ENCODE measurements at places on chromosomes 11 and 22.

GRCh38 chr11:692824-693414 is 2.1 kb downstream of the DEAF1 start:
- no peak overlapping the region for H3K27ac ChIP-seq
- H3K36me3 ChIP-seq, result peaks cover 23% of the 10 kb centered on the region
- no peak for DNase-seq

DNA sequence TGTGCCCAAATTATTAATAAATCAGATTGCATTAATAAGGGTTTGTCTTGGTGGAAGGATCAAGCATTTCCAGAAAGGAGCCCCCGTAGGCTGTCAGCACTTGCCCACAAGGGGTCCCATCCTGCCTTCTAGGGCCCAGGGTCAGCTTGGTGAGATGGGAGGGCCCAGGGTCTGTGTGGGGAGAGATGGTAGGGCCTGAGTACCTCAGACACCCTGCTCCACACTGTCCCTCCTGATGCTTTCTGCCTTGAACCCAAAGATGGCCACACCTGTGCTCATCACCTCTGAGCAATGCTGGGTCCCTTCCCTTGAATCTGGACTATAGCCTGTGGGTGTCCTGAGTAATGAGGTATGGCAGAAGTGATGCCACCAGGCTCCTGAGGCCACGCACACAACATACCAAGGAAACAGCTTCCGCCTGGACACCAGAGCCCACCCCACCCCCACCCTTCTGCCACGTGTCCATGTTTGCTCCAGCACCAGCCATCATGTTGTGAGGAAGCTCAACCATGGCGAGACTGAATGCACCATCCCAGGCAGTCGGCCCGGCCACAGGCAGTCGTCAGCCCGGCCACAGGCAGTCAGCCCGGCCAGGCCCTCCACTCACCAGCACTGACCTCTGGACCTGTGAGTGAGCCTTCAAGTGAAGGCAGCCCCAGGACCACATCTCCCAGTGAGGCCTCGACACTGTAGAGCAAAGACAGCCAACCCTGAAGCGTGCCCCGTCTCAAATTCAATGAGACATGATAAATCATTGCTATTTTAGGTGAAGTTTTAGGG is 6.8 kb downstream of the BET1L start:
- no peaks in the 10 kb centered on the region for H3K4me1 ChIP-seq
- H3K36me3 ChIP-seq, result peaks cover 9% of the 10 kb centered on the region
- no peak overlapping the region for H3K4me3 ChIP-seq

DNA sequence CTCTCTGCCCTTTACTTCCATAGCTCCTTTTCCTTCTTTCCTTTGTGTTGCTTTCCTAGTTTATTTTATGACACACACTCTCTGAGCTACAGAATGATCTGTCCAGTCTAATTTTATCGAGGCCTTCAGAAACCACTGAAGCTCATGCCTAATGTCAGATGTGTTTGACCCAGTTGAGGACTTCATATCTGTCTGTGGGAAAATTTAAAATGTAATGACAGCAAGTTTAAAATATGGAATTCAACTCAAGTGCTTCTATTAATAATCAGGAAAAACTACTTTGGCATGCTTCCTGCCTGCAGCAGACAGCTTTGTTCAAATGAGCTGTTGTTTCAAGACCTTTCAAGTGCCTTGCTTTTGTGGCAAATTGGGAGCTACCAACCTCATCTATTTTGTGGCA is 261.8 kb upstream of the MTNR1B start:
- H3K4me1 ChIP-seq, result peaks cover 6% of the 10 kb centered on the region
- H3K27me3 ChIP-seq, result no peaks in the 10 kb centered on the region
- H3K4me3 ChIP-seq, result no peak overlapping the region
- DNase-seq, result no peak
- H3K27ac ChIP-seq, result no peak overlapping the region

- peaks cover 18% of the 10 kb centered on the region for H3K4me1 ChIP-seq
- H3K27ac ChIP-seq, result no peak overlapping the region
- no peaks in the 10 kb centered on the region for H3K36me3 ChIP-seq
- H3K27me3 ChIP-seq, result no peaks in the 10 kb centered on the region
Observed at GRCh38 chr11:45995342-45995734, 72.9 kb downstream of the LARGE2 start.

DNA sequence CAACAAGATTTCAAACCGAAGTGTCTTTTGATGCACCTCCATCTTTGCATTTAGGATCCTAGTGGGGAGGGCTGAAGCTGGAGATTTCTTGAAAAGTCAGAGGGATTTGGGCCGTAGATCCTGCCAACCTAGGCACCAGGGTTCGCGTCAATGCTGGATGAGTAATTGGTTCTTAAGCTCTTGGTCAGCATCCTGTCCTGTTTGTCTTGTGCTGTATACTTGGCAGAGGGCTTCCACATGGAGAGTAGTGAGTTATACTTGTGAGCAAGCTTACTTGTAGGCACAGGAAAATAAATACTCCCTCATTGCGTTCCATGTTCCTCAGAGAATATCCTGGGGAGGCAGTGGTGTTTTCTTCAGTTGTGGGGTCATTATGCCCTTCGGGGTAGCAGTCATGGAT is 12.6 kb downstream of the INSC start:
- no peaks in the 10 kb centered on the region for H3K36me3 ChIP-seq
- no peak for DNase-seq
- H3K27me3 ChIP-seq, result no peaks in the 10 kb centered on the region

DNA sequence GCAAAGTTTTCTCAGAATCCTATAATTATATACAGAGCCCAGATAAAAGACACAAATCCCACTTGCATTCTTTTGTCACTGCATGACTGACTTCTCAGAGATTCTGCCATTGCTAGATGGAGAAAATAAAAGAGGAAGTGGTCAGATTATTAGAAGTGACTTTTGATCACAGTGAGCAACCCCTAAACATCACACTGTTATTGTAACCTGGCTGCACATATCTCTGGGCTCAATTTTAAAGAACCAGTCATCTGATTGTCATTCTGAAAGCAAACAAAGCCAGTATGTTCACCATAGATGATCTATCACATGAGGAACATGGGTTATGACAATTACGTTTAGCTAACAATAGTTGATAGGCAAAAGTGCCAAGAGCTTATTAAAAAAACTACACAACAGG is 47.8 kb downstream of the COPB1 start:
- H3K36me3 ChIP-seq, result peaks cover 5% of the 10 kb centered on the region
- no peaks in the 10 kb centered on the region for H3K27me3 ChIP-seq
- no peak overlapping the region for H3K4me3 ChIP-seq
- no peaks in the 10 kb centered on the region for H3K4me1 ChIP-seq
- H3K27ac ChIP-seq, result no peak overlapping the region

GRCh38 chr11:129698212-129698611 is 117.4 kb upstream of the TMEM45B start:
- no peak overlapping the region for H3K27ac ChIP-seq
- H3K4me1 ChIP-seq, result no peaks in the 10 kb centered on the region
- DNase-seq, result no peak
- no peaks in the 10 kb centered on the region for H3K27me3 ChIP-seq
- H3K4me3 ChIP-seq, result no peak overlapping the region

DNA sequence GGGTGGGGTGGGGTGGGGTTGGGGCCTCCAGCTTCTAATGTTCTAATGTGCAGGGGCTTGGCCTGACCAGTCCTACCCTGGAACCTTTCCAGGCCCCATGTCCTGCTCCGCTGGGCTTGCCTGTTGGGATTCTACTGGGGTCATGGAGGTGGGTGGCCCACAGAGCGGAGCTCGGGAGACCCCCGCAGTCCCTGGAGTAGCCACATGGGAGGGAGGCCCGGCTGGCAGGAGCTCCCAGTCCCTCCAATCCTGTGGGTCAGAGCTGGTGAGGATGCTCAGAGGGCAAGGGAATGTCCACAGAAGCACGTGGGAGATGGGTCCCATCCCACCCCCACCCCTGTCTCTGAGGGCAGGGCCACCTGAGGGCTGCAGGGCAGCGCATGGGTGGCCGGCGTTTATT is 2.9 kb downstream of the SEPTIN5 start:
- H3K27me3 ChIP-seq, result peaks cover 30% of the 10 kb centered on the region
- peaks cover 18% of the 10 kb centered on the region for H3K36me3 ChIP-seq
- H3K4me1 ChIP-seq, result peaks cover 2% of the 10 kb centered on the region
- no peak for DNase-seq
- no peak overlapping the region for H3K27ac ChIP-seq
- H3K4me3 ChIP-seq, result 0 out of 2 replicates have a peak overlapping the region, but pooled peaks have one; percentile 38

- no peak within 1 kb of the TSS for H3K27ac ChIP-seq
- H3K4me1 ChIP-seq, result peaks cover 12% of the 10 kb centered on the region
- H3K36me3 ChIP-seq, result peaks cover 12% of the 10 kb centered on the region
- H3K4me3 ChIP-seq, result peak within 1 kb of the TSS; percentile 82
- peak; percentile 87 for DNase-seq
- no peaks in the 10 kb centered on the region for H3K27me3 ChIP-seq
Observed at GRCh38 chr22:44752285-44753188, at the start of gene ARHGAP8. Gene ARHGAP8, plus strand, starts transcription at chr22:44752575. Its CDS starts 33,953 bp downstream, at chr22:44786528.

DNA sequence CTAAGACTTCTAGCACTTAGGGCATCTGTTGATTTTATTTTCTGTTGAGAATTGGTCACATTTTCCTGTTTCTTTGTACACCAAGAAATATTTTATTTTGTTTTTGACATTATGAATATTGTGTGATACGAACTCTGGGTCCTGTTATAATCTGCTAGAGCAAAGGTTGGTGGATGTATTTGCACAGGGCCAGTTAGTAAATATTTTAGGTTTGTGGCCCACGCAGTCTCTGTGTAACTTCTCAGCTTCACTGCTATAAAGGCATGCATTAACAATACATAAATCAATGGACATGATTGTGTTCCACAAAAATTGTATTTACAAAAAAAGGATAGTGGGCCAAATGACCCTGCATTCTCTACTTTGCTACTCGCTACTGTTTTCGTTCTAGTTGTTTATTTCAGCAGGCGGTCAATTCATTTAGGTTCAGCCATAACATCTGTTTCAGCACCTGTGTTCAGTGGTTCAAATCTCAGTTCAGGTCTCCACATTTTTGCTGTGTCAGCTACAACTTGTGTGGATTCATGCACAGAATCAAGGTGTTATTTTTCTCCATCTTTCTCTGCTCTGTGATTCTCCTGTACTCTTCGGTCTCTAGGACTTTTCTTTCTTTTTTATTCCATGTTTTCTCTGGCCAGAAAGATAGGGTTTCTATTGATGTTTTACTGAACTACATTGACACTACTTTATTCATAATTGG is 786.2 kb downstream of the ETS1 start:
- no peak overlapping the region for H3K27ac ChIP-seq
- H3K36me3 ChIP-seq, result peaks cover 6% of the 10 kb centered on the region
- no peak overlapping the region for H3K4me3 ChIP-seq
- no peaks in the 10 kb centered on the region for H3K4me1 ChIP-seq
- H3K27me3 ChIP-seq, result no peaks in the 10 kb centered on the region

DNA sequence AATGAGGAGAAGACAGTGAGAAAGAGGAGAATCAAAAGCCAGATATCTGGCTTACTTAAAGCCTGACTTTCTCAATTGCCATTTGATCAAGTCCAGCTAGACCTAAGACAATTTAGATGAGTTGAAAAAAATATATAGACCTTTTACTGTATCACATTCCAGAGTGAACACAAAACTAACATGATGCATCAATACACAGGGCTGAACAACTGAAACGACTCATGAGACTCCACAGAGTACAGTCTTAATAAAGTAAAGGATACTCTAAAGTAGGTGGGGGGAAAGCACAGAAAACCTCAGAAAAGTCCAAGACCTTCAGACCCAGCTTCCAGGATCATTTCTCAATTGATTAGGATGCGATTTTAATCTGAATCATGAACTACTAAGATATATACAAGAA is 95.3 kb upstream of the OR9G4 start:
- H3K36me3 ChIP-seq, result no peaks in the 10 kb centered on the region
- H3K27ac ChIP-seq, result no peak overlapping the region
- H3K4me3 ChIP-seq, result no peak overlapping the region
- H3K4me1 ChIP-seq, result no peaks in the 10 kb centered on the region
- DNase-seq, result no peak
- H3K27me3 ChIP-seq, result no peaks in the 10 kb centered on the region

DNA sequence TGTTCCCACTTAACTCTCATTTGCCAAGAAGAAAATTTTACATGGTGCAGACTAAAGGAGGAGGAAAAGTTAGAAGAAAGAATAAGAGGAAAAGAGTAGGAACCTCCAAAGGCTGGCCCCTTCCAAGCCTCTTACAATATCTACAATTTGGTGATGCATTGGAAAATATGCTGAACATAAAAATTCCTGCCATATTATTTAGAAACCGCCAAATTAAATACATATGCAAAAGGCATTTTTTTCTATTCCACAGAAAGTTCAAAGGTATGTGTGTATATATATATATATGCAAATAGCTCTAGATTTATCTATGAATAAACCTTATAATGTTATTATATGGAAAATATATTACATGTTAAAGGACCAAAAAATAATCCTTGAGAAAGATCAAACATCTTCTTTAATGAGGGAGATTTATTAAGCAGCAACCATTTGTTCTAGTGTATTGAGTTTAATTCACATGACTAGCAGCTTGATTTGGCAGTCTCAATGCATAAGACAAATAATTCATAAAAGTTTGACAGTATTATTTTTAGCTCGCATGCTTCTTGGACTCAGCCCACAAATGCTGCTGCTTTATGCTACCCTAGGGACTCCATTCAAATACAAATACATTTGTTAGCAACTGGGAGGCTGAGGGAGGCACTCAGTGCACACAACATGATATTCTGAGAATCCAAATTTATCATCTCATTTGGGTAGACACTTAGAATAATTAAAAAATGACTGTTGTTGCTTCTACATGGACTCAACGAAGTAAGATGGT is 184.9 kb downstream of the SBF2 start:
- H3K27me3 ChIP-seq, result no peaks in the 10 kb centered on the region
- no peak for DNase-seq
- no peak overlapping the region for H3K27ac ChIP-seq
- H3K4me3 ChIP-seq, result no peak overlapping the region

DNA sequence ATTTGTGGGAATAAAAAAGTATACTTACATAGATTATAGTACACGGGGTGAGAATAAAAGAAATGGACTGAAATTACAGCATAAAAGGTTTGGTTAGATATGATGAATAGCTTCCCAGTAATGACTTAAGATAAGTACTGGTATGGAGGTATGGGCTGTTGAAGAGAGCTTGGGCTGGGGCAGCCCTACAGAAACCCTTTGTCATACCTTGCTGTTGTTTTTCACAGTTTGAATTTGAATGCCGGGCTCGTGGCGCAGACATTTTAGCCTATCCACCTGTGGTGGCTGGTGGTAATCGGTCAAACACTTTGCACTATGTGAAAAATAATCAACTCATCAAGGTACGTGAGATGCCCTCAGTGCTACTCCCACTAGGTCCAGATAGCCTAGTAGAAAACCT is 42.3 kb upstream of the RBX1 start:
- peaks cover 38% of the 10 kb centered on the region for H3K36me3 ChIP-seq
- H3K27me3 ChIP-seq, result no peaks in the 10 kb centered on the region
- H3K4me3 ChIP-seq, result no peak overlapping the region
- DNase-seq, result peak; percentile 28

GRCh38 chr11:44792171-44792570 is 65.4 kb downstream of the TSPAN18 start:
- DNase-seq, result no peak
- H3K27me3 ChIP-seq, result no peaks in the 10 kb centered on the region
- H3K27ac ChIP-seq, result no peak overlapping the region
- H3K36me3 ChIP-seq, result no peaks in the 10 kb centered on the region
- peaks cover 7% of the 10 kb centered on the region for H3K4me1 ChIP-seq

GRCh38 chr22:27250418-27250817 is 551.1 kb downstream of the MN1 start:
- peaks cover 1% of the 10 kb centered on the region for H3K36me3 ChIP-seq
- H3K27ac ChIP-seq, result no peak overlapping the region
- no peaks in the 10 kb centered on the region for H3K27me3 ChIP-seq
- DNase-seq, result no peak
- no peak overlapping the region for H3K4me3 ChIP-seq
- H3K4me1 ChIP-seq, result peaks cover 2% of the 10 kb centered on the region

Data from H9 (cell line).